ENCODE measurements at places on chromosomes 7 and 10.

- DNase-seq = no peak
Measured at GRCh38 chr7:33250421-33250871, 121.1 kb downstream of the BBS9 start.

- DNase-seq = no peak
Measured at GRCh38 chr10:29947701-29948060, 111.7 kb downstream of the JCAD start.

- DNase-seq = no peak
Measured at GRCh38 chr7:1160670-1161021, 650 bp upstream of the ZFAND2A start.

GRCh38 chr7:106167439-106168136 lies 55.5 kb upstream of the SYPL1 start:
- DNase-seq = no peak

DNA sequence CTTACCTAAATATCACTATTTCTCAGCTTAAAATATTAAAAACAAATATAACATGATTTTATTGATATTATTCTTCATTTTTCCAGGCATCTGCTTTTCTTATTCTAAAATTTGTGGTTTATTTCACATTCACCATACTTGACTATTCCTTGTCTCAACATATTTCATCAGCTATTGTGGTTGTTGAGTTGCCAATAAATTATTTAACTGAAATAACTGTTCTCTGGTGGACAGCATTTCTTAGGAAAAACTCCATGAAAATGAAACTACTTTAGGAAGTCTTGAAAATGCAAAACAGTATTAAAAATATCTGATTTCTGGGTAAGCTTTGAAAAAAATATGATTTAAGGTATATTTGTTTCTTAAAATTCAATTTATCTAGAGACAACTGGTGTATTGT lies 122.9 kb upstream of the SEMA3A start:
- DNase-seq = no peak

DNA sequence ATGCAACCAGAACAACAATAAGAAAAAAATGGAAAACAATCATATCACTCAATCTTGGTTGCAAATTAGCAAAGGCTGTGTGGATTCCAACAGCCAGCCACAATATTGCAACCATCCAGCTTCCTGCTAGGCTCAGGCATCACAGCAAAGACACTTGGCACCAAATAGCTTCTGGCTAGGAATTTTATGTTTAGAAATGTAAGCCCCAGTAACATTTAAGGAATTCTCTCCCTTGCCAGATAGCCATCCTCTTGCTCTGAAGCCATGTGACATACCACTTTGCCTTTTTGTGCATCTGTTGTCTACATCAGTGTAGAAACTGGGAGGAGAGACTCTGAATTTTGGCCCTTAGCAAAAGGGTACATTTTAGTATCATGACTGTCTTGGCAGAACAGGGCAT lies 22.2 kb downstream of the MKX start:
- DNase-seq = no peak

DNA sequence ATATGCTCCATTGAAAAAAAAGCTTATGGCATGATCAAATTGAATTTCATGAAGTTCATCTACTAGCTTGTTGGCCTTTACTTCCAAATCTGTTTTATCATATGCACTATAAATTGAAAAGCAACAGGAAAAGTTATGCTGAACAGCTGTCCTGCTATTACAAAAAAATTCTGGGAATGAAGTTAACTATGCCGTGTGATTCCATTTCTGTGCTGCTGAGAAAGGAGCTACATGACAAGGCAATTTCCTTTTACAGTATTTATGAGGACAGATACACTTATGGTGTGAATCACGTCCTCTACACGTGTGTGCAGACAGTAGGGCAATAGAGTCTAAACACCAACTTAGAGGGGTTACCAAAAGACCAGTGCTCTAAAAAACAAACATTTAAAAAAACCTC lies 426.5 kb upstream of the AKR1E2 start:
- DNase-seq = no peak

DNA sequence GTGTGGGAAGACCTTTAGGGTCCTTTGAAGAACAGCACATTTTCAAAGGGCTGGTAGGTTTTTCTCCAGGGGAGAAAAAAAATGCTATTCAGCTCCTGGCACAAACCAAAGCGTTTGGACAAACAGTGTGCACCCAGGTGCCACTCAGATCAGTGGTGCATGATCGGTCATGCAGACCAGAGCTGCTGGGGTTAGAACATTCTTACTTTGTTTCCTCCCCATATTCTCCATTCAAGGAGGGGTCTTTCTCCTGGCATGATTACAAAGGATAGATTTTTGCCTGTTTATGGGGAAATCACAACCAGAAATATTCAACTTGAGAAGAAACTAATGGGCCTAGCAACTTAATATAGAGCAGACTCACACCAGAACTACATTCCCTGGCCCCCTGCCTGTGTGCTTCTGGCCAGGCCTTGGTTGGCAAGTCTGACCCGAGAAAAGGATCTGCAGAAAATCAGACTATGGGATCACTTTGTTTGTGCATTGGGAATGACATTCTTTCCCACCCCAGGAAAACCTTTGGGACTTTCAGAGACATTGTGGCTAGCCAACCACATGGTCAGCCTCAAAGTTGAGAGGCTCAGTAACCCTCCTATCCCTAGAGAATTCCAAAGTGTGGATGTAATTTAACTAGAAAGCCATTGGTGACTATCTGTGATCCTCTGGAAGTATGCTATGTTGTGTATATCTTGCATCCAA lies 82.3 kb upstream of the FGL2 start:
- DNase-seq = no peak

GRCh38 chr7:111164442-111164841 lies 73.5 kb downstream of the LRRN3 start:
- no peak for DNase-seq

DNA sequence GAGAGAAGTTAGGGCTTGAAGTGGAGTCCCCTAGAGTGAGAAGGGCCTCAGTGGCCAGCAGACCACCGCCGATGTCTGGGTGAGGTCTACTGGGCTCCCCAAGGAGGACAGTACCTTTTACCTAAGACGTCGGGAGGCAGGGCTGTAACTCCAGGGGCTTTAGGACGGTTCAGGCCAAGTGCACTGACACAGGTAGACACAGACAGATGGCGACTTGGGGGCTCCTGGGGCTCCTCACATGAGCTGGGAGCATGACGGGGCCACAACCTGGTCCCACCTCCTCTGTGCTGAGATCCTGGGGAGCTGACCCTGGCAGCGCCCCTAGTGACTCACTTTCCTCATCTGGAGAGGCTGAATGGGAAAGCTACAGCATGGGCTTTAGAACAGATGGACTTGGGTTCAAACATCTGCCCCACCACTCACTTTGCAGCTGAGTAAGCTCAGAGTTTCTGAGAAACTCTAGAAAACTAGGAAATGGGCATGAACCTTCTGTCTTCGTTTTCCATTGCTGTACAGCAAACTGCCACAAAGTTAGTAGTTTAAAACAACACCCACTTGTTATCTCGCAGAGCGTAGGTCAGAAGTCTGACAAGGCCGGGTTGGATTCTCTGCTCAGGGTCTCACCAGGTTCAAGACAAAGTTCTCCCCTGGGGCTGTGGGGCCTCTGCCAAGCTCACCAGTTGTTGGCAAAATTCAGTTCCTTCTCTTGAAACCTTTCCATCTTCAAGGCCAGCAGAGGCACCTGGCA lies 4.7 kb upstream of the COMTD1 start:
- no peak for DNase-seq

DNA sequence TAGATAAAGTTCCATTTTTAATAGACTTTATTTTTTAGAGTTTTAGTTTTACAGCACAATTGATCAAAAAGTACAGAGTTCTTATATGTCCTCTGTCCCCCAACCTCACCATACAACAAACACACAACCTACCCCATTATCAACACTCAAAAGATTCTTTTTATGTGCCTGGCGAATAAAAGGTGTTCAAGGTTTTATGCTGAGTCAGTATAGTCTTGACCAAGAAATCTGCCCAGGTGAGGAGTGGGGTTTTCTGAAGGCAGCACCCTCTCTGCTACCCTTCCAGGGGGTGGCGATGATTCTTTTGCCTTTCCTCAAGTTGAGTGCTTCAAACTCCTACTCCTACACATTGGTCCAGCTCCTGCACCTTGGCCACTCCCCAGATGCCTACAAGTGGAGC lies 222.9 kb downstream of the GRM8 start:
- DNase-seq = no peak

DNA sequence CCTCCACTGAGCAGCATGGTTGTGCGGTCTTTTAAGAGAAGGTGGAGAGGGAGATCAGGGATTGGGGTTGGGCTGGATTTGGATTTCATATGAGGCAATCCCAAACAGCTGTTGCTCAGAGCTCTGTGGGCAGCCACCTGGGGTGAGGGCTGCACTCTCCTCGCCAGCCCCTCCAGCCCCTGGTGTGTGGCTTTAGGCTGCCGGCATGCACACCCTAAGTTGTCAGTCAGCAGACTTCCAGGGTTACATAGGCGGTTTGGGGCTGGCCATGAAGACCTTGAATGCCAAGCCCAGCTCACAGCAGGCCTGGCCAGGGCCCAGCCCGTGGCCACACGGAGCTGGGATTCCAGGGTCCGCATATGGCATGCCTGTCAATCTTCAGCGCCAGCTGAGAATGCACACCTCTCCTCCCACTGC lies 54.8 kb downstream of the ZMIZ1 start:
- DNase-seq = no peak

- peak; percentile 35 for DNase-seq
Measured at GRCh38 chr10:110695539-110695886, 51.4 kb downstream of the RBM20 start.

GRCh38 chr7:1993031-1993695 lies 239.6 kb downstream of the MAD1L1 start:
- DNase-seq = no peak

DNA sequence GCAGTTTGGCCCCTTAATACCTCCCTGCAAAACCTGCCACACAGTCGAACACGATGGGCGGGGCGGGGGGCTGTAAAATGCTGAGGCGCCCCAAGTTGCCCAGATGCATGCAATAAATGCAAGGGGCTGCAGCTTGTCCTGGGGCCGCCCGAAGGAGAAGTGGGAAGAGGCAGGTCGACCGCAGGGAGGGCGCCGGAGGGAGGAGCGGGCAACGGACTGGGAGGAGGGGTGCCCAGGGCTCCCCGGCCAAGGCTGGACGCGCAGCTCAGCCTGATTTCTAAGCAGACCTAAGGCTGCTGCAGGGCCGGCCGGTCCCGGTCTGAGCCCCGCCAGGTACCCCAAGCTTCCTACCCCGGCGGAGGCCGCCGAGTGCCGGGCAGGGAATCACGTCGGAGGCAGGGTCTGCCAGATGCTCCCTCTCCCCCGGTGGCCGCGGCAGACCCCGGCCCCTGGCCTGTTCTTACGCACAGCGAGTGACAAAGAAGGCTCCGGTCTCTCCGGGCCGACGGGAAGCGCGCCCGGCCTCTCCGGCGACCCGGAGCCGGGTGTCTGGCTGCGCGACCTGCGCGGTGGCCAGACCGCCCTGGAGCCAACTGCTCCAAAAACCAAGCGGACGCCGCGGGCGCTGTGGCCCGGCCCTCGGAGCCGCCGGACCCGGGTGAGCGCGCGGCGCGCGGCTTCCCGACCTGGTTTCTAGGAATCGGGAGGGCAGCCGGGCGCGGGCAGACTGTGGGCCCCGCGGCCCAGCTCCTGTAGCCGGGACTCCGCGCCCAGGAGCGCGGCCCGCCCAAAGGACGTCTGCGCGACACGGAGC lies 744 bp upstream of the EBF3 start:
- DNase-seq = no peak

DNA sequence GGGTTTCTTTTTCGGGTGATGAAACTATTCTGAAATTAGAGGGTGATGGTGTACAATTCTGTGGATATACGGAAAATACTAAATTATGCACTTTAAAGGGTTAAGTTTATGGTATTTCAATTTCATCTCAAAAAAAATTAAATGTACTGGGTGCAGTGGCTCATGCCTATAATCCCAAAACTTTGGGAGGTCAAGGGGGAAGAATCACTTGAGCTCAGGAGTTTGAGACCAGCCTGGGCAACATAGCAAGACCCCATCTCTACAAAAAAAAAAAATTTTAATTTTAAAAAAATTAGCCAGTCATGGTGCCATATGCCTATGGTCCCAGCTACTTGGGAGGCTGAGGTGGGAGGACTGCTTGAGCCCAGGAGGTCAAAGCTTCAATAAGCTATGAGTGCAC lies 57.0 kb downstream of the SMURF1 start:
- no peak for DNase-seq

DNA sequence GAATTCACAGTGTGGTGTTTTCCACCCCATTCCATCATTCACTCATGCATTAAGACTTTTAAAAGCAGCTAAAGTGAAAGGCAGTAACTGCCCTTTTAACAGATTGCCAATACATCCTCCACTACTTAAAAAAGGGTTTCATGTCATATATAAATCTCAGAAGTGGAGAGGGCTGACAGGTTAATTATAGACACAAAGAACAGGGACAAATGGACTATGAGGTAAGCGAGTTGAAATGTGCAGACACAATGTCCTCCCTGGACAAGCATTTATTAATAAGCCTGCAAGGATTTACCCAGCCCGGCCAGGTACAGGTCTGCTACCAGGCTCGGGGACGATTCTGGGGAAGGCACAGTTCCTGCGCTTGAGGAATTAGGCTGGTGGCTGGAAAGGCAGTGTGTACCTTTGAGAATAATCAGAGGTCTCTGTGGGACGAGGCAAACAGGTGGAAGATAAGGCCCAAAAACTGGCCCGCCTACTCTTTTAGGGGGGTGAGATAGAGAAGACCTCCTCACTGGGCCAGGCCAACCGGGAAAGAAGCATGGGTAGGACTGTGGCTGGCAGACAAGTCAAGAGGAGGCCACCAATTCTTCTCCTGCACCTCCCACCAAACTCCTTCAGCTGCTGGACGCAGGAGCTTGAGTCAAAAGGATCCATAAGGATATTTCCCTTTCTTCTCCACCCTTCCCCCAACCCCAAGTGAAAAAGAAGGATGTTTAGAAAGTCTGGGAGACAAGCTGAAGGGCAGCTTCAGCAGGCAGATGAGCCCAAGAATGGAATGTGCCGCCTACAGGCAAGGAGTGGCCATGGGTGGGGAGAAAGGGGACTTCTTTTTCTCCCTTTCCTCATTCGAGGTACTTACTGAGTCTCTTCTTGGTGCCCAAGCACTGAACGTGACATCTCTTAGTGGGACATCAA lies 1.5 kb downstream of the PDLIM1 start:
- DNase-seq = no peak

DNA sequence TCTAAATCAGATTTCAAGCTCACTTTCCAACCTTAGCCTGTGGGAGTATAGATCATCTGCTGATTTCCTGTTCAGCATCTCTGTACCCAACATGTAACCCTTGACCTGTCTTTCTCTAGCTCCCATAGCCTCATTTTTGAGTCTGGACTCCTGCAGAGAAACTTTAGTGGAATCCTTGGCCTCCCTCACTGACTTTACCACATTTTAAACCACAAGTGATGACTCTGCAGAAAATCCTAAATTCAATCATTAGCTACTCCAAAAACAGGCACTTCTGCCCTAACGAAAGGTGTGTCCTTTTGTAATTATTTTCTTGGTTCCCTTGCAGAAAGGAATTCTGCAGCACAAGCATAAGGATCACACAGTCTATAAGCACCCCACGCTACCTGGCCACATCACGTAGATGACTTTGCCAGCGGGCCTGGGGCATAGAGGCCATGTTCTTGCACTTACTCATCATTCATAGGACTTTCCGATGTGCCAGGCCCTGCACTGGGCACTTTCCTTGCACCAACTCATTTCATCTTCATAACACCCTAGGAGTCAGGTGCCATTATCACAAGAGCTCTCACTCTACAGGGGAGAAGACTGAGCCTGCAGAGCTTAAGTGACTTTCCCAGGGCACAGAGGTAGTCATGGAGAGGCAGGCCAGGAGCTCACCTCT lies 57.2 kb upstream of the OPALIN start:
- DNase-seq = no peak

- DNase-seq = no peak
Measured at GRCh38 chr7:55236476-55236875, 128.7 kb upstream of the LANCL2 start.
